ENCODE measurements at places on chromosomes 4 and X.

- peak; percentile 82 for DNase-seq
These were observed at the start of gene RASL11B for GRCh38 chr4:52861879-52862616. Gene RASL11B, plus strand, starts transcription at chr4:52862317. Its CDS starts 191 bp downstream, at chr4:52862508.

DNA sequence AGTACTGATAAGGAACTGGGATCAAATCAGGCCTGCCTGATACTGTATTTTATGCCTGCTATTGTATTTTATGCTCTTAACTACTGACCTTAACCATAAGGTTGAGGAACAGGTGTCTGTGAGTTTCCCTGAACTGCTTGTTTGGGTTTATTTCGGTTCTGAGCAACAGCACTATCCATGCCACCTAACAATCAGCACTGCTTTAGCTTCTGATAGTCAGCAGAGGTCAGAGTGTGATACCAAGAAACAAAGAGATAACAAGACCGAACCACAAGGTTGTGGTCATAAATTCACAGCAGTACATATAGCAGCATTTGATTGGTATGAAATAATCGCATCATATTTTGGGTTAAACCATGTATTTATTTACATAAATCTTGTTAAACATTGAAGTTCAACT lies 362.2 kb downstream of the FGF13 start:
- DNase-seq = no peak

GRCh38 chr4:2280531-2281300 lies 18.8 kb upstream of the MXD4 start:
- DNase-seq = no peak

DNA sequence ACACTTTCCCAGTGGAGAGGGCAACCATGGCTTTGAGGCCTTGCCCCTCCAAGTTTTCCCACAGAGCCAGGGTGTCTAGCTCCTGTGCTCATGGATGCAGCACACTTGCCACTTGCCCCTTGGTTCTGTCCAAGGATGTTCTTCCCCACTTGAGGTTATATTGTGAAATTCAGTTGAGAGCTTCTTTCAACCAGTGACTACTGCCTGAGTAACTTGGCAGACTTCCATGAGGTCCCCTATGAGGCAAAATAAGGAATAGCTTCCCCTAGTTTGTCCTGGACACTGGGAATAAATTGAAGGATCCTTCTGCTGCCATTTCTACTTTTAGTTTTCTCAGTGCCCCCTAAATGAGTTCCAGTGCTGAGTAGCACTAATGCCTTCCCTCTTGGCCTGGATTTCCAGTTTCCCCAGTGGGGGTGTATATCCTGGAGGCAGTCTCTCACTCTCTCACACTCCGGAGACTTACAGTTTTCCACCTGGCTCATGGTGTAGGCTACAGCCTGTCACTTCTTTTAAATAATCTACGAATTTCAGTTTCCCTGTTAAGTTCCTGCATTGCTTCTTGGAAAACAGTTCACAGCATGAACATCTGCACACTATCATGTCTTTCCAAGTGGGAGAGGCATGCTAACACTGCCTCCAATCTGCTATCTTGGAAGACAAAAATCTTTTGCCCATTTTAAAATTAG lies 36.4 kb upstream of the ADH4 start:
- no peak for DNase-seq

GRCh38 chr4:6813725-6814124 lies 31.2 kb downstream of the KIAA0232 start:
- no peak for DNase-seq

GRCh38 chr4:35138449-35138848 lies 1105.9 kb downstream of the ARAP2 start:
- no peak for DNase-seq

DNA sequence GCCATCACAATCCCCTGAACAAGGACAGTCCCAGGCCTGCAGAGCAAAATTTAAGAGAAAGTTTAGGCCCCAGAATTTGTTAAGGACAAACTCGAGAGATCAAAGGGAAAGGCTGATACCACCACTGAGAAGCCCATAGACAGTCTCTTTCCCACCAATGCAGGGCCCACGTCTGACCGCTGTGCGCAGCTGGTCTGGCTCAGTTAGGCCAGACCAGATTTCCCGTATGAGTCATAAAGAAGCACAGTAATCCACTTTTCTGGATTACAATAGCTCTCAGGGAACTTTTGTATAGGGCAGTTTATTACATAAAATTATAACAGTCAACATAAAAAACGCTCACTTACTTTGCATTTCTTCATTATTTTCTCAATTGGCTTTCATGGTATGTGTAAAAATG lies 259.5 kb downstream of the RCHY1 start:
- DNase-seq = no peak

- DNase-seq = no peak
These were observed 36.3 kb upstream of the AGA start for GRCh38 chr4:177478496-177478895.

- no peak for DNase-seq
These were observed 140.9 kb upstream of the JADE1 start for GRCh38 chr4:128668566-128668965.

DNA sequence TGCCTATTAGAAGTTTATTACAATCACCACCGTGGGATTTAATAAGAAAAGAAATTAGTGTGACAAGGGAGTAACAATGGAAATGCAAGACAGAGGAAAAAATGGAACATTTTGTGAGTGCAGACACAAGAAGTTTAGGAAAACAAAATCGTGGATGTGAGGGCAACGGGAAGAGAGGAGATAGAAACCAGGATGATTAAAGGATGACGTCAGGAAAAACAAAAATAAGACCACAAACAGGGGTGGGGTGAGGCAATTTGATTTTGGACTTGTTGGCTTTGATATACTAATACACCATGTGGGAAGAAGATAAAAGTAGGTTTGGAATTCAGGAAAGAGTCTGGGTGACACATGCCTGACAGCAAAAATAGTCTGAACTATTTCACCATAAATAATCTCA lies 38.2 kb upstream of the GPM6A start:
- DNase-seq = no peak

DNA sequence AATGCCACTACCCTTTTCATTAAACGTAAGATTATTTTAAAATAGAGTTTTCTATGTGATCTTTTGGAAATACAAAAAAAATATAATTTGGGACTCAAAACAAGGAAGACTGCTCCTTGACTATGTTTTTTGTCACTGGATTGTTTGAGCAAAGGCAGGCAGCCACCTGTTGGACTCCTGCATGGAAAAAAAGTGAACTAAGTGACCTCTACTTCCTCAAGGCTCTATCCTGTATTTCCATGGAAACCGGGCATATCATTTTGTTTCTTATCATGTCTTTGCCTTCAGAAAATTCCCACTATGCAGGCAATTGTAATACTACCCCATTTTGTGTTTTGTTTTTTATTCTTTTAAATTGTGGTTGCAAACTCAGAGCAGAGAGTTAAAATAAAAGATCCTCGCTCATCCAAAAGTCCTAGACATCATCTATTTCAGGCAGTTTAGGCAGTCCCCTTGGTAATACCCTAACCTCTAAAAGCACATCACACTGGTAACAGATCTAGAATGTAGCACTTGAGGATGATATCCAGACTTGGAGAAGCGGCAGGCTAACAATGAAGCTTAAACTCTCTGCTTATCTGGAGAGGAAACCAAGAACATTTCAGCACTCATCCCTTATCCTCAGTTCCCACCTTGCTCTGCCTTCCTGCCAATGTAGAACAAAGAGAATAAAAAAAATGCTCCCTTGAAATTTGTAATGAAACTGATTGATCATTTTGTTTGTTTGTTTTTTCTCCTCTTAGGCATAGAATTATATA lies 165.7 kb downstream of the BANK1 start:
- no peak for DNase-seq

- DNase-seq = no peak
These were observed 9.3 kb upstream of the TBC1D19 start for GRCh38 chr4:26574563-26574962.
